ENCODE measurements at places on chromosomes 5 and 9.
A peak's percentile ranks its signal among the peaks of the same experiment; 100 is the strongest.

GRCh38 chr9:21286099-21286498, 19.0 kb downstream of the IFNA5 start:
- no peaks in the 10 kb centered on the region for H3K4me1 ChIP-seq
- no peak overlapping the region for H3K27ac ChIP-seq
- H3K4me3 ChIP-seq, result no peak overlapping the region

- peaks cover 6% of the 10 kb centered on the region for H3K36me3 ChIP-seq
- peaks cover 17% of the 10 kb centered on the region for H3K4me1 ChIP-seq
- DNase-seq, result no peak
- H3K4me3 ChIP-seq, result peak overlapping the region; percentile 92
- peak overlapping the region; percentile 98 for H3K27ac ChIP-seq
- no peaks in the 10 kb centered on the region for H3K27me3 ChIP-seq
These were observed 375 bp upstream of the C5orf24 start for GRCh38 chr5:134845335-134845851.

DNA sequence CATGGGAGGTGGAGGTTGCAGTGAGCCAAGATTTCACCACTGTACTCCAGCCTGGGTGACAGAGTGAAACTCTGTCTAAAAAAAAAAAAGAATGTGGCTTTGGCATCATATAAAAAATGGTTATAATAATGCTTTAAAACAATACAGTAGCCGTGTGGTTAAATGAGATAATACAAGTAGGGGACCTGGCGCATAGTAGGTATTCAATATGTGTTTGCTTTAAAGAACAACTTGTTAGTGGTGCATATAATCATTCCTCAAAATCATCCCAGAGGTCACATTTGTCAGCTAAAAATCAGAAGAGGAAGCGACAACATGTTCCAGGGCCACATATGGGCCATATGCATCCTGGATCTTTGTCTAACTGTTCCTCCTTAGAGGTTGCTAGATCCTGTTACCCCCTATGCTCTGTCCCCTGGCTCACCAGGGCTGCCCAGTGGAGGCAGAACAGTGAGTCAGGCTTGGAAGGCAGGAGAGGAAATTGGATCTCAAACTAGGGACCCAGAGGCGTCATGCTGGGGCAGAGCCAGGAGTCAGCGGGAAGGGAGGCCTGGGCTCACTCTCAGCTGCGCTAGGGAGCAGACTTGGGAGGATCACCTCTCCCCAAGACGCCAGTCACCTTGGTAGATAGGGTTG, 27.7 kb downstream of the LHX6 start:
- DNase-seq, result no peak
- no peak overlapping the region for H3K27ac ChIP-seq
- H3K27me3 ChIP-seq, result peaks cover 10% of the 10 kb centered on the region
- H3K36me3 ChIP-seq, result no peaks in the 10 kb centered on the region
- no peak overlapping the region for H3K4me3 ChIP-seq

DNA sequence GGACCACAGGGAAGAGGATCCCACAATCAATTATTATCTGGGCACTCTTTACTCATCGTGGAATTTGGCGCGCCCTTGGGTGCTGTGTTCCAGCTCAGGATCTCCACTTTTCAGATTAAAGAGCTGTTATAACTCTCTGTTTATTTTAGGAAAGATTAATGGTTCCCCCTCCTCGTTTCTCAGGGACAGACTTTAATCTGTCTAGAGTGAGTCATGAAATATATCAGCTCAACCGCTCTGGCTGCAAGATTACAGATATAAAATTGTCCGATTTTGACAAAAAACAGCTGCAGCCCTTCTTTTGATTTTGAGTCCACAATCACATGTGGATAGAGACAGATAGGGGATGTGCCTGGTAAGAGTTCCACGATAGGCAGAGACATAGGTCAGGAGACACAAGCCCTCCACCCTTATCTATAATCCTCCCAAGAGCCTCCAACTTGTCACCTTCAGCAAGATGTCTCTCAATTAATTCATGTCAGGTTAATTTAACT, 77.6 kb upstream of the ANKRD55 start:
- no peak overlapping the region for H3K4me3 ChIP-seq
- peaks cover 2% of the 10 kb centered on the region for H3K36me3 ChIP-seq
- no peak overlapping the region for H3K27ac ChIP-seq
- H3K4me1 ChIP-seq, result peaks cover 20% of the 10 kb centered on the region
- no peak for DNase-seq

DNA sequence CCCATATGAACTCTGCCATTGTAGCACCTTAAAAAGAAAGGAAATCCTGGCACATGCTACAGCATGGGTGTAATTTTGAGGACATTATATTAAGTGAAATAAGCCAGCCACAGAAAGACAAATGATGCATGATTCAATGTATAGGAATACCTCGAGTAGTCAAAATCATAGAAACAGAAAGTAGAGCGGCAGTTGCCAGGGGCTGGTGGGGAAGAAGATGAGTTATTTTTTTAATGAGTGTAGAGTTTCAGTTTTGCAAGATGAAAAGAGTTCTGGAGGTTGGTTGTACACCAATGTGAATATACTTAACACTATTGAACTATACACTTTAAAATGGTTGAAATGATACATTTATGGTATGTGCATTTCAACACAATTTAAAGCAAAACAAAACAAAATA, 133.0 kb downstream of the ZDHHC21 start:
- peaks cover 5% of the 10 kb centered on the region for H3K36me3 ChIP-seq
- no peak overlapping the region for H3K4me3 ChIP-seq
- DNase-seq, result no peak
- no peak overlapping the region for H3K27ac ChIP-seq
- H3K4me1 ChIP-seq, result no peaks in the 10 kb centered on the region

- H3K27ac ChIP-seq, result no peak overlapping the region
- H3K27me3 ChIP-seq, result peaks cover 2% of the 10 kb centered on the region
- H3K36me3 ChIP-seq, result no peaks in the 10 kb centered on the region
- no peak for DNase-seq
- H3K4me3 ChIP-seq, result no peak overlapping the region
These were observed 108.2 kb upstream of the DMAC1 start for GRCh38 chr9:7907551-7908337.

- H3K27me3 ChIP-seq, result no peaks in the 10 kb centered on the region
- H3K4me1 ChIP-seq, result peaks cover 3% of the 10 kb centered on the region
- no peak for DNase-seq
These were observed 17.8 kb downstream of the SLC38A9 start for GRCh38 chr5:55694152-55694830.

- H3K4me1 ChIP-seq, result peaks cover 8% of the 10 kb centered on the region
- H3K4me3 ChIP-seq, result no peak overlapping the region
- DNase-seq, result no peak
- H3K36me3 ChIP-seq, result peaks cover 22% of the 10 kb centered on the region
- no peak overlapping the region for H3K27ac ChIP-seq
- no peaks in the 10 kb centered on the region for H3K27me3 ChIP-seq
These were observed 6.5 kb downstream of the SLC35A4 start for GRCh38 chr5:140571105-140571504.

- peak overlapping the region; percentile 93 for H3K27ac ChIP-seq
- H3K4me1 ChIP-seq, result peaks cover 54% of the 10 kb centered on the region
- no peak for DNase-seq
- no peak overlapping the region for H3K4me3 ChIP-seq
- H3K27me3 ChIP-seq, result no peaks in the 10 kb centered on the region
These were observed 174.4 kb downstream of the EBF1 start for GRCh38 chr5:158925314-158925713.

GRCh38 chr9:136660971-136661550, 1.7 kb upstream of the EGFL7 start:
- H3K36me3 ChIP-seq, result no peaks in the 10 kb centered on the region
- no peak for DNase-seq
- no peak overlapping the region for H3K4me3 ChIP-seq
- H3K27me3 ChIP-seq, result peaks cover 18% of the 10 kb centered on the region

DNA sequence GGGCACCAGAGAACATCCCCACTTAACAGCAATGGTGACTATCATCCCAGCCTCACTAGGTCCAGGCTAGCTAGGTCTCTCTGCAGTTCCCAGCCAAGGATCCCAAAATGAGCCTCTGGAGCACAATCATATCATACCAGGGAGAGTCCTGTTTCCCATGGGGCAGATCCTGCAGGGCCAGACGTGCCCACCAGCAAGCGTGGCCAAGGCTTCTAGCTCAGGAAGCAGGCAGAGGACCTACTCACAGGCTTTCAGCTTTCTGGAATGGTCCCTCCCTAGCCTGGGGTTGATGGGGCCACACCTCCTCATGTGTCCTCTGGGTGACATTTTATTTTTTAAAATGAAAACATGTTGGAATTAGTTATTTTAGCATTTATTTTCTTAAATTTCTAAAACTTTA, 45.7 kb upstream of the PITX1 start:
- H3K36me3 ChIP-seq, result no peaks in the 10 kb centered on the region
- DNase-seq, result no peak
- H3K4me1 ChIP-seq, result no peaks in the 10 kb centered on the region
- no peak overlapping the region for H3K27ac ChIP-seq
- H3K4me3 ChIP-seq, result no peak overlapping the region

DNA sequence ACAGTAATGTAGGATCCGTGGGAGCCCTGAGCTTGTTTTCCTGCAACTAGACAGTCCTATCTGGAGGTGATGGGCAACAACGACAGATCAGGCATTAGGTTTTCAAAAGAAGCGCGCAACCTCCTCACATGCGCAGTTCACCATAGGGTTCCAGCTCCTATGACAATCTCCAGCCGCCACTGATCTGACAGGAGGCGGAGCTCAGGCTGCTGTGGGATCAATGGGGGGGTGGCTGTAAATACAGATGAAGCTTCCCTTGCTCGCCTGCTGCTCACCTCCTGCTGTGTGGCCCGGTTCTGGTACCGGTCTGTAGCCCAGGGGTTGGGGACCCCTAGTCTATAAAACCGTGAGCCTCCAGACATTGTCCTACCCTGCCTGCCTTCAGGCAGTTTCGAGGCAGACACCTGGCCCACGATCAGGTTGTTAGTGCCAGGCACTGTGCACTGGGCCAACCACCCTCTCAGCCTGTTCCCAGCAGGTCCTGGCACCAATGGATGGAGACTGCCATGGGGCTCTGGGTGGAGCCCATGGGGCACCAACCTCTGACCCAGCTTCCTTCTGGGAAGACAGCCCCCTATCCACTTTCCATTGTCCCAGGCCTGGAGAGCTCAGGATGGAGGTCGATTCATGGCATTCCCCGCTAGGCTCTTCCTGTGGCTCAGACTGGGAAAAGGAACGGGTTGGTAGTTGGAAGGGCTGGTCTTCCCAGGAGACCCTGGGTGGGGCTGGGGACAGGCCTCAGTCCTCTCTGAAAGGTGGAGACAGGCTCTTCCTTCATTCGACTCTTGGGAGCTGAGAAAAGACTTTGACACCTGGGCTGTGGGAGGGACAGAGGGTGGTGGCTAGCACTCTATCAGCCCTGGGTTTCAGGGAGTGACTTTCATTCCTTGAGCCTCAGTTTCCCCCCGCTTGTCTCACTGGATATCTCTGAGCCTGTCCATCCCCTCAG, 1.7 kb downstream of the ENDOG start:
- no peaks in the 10 kb centered on the region for H3K27me3 ChIP-seq
- H3K36me3 ChIP-seq, result peaks cover 8% of the 10 kb centered on the region
- H3K27ac ChIP-seq, result no peak overlapping the region
- H3K4me1 ChIP-seq, result peaks cover 17% of the 10 kb centered on the region
- H3K4me3 ChIP-seq, result peak overlapping the region; percentile 52

DNA sequence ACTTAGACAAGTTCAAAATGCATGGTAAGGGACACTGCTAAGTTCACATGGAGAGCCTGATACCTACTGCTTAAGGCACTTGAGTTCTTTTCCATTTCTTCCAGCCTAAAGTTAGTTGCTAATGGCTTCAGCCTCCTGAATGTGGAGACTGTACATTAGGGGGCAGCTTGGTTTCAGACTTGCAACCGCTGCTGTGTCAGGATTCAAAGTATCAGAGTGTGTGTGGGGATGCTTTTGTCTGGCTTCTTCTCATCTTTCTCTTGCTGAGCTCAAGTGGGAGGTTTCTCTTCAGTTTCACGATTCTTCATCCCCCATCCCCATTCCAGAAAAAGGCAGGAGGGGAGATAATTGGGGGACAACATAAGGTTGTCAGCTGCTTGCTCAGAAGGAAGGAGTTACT, 49.4 kb downstream of the ATP10B start:
- no peaks in the 10 kb centered on the region for H3K36me3 ChIP-seq
- H3K4me3 ChIP-seq, result no peak overlapping the region
- H3K27me3 ChIP-seq, result no peaks in the 10 kb centered on the region

DNA sequence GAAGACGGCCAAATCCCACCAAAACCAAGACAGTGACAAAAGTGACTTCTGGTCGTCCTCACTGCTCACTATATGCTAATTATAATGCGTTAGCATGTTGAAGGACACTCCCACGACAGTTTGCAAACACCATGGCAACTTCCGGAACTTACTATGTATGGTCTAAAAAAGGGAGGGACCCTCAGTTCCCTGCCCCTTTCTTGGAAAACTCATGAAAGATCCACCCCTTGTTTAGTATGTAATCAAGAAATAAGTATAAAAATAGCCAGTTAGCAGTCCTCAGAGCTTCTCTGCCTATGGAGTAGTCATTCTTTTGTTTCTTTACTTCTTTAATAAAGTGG, 9.5 kb downstream of the FCN2 start:
- H3K27me3 ChIP-seq, result peaks cover 21% of the 10 kb centered on the region
- peaks cover 4% of the 10 kb centered on the region for H3K4me1 ChIP-seq
- no peak for DNase-seq
- no peak overlapping the region for H3K27ac ChIP-seq
- H3K4me3 ChIP-seq, result no peak overlapping the region
- no peaks in the 10 kb centered on the region for H3K36me3 ChIP-seq

DNA sequence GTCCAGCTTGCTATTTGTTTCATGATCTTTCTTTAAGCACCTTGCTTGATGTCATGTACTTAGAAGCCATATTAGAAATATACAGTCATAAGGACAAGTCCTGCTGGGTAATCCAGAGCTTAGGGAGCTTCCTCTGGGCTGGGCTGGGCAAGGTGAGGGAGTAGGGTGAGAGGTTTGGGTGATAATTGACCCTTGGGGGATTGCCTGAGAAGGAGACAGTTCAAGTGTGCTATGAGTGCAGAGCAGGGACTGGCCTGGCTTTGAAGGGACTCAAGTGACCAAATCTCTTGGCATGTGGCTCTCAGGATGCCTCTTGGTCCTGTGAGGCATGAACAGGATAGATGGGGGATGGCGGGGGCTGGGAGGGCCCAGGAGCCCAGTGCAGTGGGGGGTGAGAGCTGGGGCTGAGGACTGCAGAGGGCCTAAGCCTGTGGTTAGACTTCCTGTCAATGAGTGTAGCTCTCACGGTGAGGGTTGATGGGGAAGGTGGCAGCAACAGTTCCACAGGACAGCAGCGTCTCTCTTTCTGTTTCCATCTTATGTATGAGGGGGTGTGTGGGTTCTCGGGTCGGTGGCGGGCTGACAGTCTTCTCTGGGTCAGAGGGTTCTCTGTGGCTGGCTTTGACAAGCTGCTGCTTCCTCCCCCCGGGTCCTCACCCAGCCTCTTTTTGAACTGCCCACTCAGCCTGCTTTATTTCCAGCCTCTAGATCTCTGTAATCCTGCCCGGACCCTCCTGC, 53.5 kb downstream of the RGS3 start:
- peak; percentile 40 for DNase-seq
- H3K27ac ChIP-seq, result peak overlapping the region; percentile 79
- peaks cover 2% of the 10 kb centered on the region for H3K27me3 ChIP-seq
- peak overlapping the region; percentile 43 for H3K4me3 ChIP-seq
- no peaks in the 10 kb centered on the region for H3K36me3 ChIP-seq
